Stimulated activated CD4-positive, alpha-beta T cell treated with anti-CD3 and anti-CD28 coated beads, TNF-alpha, amount 100 ng/mL, for 24 hours (primary cell): ENCODE measurements at places on chromosomes 3 and 15.
A peak's percentile ranks its signal among the peaks of the same experiment; 100 is the strongest.

DNA sequence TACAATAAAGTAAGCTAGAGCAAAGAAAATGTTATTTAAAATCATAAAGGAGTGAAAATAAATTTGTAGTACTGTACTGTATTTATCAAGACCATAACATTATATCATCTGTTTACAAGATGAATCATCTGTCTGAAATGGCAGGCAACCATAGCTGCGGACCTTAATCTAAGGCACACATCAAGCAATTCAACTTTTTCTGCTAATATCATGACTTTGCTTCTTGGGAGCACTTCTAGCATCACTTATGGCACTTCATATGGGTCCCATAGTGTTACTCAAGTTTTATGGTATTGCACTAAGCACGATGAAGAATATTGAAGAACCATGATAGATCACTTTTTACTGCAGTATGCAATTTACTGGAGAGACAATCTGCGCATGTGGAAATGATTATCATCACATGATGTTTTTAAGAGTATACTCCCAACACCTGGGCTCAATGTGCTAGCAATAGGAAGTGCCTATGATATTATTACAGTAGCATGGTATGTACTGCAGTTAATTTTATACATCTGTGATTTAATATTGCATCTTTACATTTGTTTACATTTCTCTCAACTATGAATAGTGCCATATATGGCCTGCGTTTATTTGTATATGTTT, 137.7 kb upstream of the NECTIN3 start:
- no peak for DNase-seq

- no peak for DNase-seq
Observed at GRCh38 chr3:150970665-150971324, 1.7 kb downstream of the CLRN1 start.

- no peak for DNase-seq
Observed at GRCh38 chr3:128277378-128278069, 124.2 kb downstream of the EEFSEC start.

- DNase-seq = no peak
Observed at GRCh38 chr3:12349895-12350811, 61.3 kb downstream of the PPARG start.

- no peak for DNase-seq
Observed at GRCh38 chr15:80423215-80423614, 19.0 kb downstream of the ARNT2 start.

GRCh38 chr15:88238618-88239430, 17.7 kb downstream of the NTRK3 start:
- no peak for DNase-seq

DNA sequence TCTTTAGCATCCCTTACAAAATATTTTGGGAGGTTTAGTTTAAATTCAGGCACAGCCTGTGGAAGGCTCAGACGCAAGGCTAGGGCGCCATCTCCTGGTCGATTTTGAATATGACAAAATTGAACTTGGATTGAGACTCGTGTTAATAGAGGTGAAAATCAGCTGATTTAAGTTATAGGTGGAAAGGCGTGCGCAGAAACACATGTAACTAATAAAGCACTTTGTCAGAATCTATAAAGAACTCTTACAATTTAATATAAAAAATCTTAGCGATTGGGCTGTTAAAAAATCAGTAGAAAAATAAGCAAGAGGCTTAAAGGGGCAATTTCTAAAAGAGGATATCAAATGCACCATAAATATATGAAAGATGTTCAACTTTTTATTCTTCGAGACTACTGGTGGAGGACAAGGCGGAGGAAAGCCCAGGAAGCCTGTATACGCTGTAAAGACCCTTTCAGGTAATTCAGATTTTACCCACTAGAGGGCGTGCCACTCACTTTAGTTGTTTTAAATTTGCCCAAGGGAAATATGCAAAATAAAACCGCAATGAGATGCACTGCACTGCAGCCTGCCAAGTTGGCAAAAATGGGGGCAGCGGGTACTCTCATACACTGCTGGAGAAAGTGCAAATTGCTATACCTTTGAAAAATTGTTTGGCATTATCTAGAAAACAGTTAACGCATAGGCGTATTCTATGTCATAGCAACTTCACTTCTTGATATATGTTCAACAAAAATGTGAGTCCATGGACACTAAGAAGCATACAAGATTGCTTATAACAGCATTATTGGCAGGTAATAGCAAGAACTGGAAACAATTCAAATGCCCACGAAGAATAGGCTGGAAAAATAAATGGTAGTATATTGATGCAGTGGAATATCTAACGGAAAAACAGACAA, 64.7 kb downstream of the SLC30A4 start:
- DNase-seq = peak; percentile 47

GRCh38 chr3:39101022-39101689, 6.3 kb downstream of the GORASP1 start:
- DNase-seq = no peak

DNA sequence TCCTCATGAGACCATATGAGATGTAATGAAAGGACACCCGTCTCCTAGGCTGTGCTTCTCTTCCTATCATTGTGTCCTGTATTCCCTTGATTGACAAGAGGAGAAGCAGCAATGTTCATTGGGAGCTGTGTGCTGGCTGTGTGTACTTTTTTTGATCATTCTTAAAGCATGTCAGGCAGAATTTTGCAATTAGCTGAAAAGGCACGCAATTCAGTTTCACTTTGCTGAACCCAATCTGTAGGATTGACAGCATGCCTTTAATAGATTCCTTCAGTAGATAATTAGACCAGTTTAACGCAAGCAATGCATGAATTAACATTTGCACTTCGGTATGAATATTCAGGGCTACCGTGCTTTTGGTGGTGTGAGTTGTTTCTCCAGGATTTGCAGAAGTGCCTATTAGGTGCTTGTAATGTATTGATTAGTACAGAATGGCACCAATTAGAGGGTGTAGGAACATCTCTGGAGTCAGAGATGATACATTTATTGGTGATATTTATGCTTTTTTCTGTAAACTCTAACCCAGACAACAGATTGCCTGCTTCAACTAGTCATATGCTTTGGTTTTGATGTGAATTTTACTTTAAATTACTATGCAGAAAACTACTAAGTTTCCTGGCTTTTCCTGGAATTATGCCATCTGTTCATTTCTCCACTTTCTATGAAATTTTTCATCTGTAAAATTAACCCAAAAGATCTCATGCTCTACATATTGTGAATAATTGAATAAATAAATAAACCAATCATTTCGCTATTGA, 114.3 kb downstream of the NSUN3 start:
- no peak for DNase-seq

DNA sequence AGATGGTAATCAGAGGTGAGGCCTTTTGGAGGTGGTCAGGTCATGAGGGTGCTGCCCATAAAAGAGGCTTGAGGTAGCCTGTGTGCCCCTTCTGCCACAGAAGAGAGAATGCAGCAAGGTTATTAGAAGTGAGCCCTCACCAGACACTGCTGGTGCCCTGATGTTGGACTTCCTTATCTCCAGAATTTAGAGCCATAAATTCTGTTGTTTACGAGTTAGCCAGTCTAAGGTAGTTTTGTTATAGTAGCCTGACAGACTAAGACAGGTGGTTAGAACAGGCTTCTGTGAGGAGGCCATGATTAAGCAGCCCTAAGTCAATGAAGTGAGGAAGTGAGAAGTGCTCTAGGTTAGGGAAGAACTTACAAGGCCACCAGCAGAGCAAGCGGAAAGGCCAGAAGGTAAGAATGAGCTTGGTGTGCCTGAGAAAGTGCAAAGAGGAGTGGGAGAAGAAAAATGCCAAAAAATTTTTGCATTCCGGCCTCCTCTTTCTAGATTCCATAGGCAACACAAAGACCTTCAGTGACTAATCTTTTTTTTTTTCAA, 44.2 kb upstream of the STT3B start:
- DNase-seq = no peak

GRCh38 chr15:89068325-89068784, 19.9 kb upstream of the ABHD2 start:
- peak; percentile 59 for DNase-seq

GRCh38 chr3:78258798-78259197, 1218.9 kb downstream of the ROBO2 start:
- DNase-seq = no peak

DNA sequence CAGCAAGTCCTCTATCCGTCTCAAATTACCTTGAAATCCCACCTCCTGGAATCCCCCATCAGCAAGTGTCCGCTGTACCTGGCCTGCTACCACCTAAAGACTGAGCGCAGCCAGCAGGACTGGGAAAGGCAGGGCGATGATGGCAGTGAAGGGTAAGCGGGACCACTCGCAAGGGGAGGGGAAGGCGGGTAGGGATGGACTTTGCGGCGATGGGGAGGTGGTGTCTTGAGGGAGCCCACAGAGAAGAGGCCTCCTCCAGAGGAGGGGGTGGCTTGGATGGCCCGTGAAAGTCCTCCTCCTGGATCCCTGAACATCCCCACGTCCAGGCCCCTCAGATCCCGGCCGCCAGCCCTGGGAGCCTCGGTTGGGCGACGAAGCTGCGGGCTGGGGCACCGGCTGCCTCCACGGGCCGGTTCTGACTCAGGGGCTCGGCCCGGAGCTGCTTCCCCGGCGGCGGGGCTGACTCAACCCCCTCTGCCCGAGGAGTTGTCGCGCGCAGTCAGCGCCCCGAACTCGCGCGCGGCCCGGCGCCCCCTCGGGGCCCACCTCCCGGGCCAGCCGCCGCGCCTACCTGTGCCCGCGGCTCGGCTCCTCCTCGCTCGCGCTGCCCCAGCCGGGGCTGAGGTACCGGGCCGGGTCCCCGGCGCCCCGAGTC, 512 bp downstream of the LARP6 start:
- no peak for DNase-seq

DNA sequence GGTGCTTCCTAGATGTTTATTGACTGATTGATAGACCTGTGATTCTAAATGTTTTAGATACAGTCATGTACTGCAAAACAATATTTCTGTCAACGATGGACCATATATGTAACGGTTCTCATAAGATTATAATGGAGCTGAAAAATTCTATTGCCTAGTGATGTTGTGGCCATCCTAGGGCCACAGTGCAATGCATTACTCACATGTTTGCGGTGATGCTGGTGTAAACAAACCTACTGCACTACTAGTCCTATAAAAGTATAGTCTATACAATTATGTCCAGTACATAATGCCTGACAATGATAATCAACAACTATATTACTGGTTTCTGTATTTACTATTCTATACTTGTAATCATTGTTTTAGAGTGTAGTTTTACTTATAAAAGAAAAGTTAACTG, 46.8 kb downstream of the CHST2 start:
- DNase-seq = no peak

GRCh38 chr3:196640297-196641018, 964 bp downstream of the NRROS start:
- DNase-seq = no peak

DNA sequence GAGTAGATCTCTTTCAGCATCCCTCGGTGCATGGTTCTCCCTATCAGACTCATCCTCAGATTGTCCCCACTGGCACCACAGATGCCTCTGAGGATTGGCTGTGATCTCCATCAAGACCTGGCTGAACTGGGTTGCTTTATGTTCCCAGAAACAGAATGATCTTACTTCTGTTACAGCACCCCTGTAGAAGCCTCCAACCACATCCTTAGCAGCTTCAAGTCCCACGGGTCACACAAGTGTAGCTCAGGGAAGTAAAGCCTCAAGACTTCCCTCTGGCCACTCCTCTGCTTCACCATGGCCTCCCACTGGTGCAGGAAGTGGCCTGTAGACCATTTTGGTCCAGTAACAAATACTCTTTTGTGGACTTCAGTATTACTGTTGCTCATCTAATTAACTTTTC, 566.4 kb upstream of the SUCLG2 start:
- DNase-seq = no peak
